ENCODE measurements at places on chromosomes 3 and 15. TPM values are rescaled to one million over a fixed set of nuclear protein-coding genes. Genes with fewer than 3 reads are reported as not detected.

BMF gene
- total RNA-seq, result 9.6 TPM

HDC gene
- total RNA-seq, result not detected

CLEC3B gene
- not detected for total RNA-seq

BFSP2 gene
- total RNA-seq, result not detected

NME9 gene
- not detected for total RNA-seq

- no peak for DNase-seq
Observed at GRCh38 chr15:101669744-101670143, 17.6 kb upstream of the TM2D3 start.

DNA sequence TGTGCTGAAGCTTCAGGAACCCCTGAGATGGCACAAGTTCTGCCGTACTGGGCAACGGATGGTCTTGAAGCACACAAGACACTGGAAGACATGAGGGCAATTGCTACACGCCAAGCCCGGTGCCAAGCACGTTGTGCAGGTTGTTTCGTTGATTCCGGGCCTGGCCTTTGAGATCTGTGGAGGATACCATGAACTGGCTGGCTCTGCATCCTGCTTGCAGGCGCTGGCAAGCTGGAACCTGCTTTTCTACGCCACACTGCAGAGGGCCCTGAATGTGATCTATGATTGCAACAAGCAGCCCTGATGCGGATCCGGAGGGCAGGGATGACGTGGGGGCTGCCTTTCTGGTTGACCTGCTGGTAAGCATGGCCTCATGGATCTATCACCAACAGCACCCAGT is 262.5 kb upstream of the ATP10A start:
- no peak for DNase-seq

- DNase-seq, result no peak
Observed at GRCh38 chr15:69093127-69093526, 67.3 kb upstream of the GLCE start.

GRCh38 chr3:106345353-106346027 is 476.7 kb upstream of the CBLB start:
- DNase-seq, result no peak

DNA sequence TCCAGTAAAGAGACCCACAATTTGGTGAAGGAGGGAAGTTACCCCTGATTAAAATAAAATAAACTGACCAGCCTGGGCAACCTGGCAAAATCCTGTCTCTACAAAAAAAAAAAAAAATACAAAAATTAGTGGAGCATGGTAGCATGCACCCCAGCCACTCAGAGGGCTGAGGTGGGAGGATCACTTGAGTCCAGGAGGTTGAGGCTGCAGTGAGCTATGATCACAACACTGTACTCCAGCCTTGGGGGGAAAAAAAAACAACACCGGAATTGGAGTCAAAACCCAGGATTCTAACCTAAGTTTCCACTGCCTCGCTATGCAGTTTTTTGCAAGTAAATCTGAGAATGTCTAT is 22.5 kb downstream of the DCAF1 start:
- no peak for DNase-seq

- no peak for DNase-seq
Observed at GRCh38 chr3:110965976-110966375, 105.6 kb upstream of the NECTIN3 start.

DNA sequence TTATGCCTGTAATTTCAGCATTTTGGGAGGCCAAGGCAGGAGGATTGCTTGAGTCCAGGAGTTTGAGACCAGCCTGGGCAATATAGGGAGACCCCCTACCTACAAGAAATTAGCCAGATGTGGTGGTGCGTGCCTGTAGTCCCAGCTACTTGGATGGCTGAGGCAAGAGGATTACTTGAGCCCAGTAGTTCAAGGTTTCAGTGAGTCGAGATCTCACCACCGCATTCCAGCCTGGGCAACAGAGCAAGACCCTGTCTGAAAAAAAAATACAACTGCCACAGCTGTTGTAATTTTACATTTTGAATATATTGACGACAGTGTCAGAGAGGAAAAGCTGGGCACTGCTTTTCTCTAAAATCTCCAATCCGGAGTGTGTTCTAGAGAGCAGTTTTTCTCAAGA is 21.2 kb downstream of the TATDN2 start:
- no peak for DNase-seq

DNA sequence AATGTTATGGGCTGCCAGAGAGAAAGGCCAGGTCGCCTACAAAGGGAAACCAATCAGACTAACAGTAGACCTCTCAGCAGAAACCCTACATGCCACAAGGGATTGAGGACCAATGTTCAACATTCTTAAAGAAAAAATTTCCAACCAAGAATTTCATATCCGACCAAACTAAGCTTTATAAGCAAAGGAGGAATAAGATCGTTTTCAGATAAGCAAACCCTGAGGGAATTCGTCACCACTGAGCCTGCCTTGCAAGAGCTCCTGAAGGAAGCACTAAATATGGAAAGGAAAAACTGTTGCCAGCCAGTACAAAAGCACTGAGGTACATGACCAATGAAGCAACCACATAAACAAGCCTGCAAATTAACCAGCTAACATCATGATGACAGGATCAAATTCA is 33.1 kb downstream of the PYGO1 start:
- no peak for DNase-seq

DNA sequence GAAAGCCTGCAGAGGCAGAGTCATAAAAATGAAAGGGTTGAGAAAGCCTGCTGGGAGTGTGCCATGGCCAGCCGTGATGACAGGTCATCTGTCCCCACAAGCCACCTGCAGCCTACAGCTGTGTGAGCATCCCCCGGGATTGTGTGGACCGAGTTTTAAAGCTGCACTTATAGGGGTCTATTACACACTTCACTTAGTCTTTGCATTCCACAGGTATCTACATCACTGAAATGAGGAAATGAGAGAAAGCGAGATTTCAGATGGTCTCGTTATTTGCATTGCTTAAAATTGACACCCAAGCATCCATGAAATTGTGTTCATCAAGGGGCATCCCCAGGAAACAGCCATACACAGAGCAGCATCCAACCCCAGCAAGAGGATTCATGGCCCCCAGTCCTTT is 137.6 kb upstream of the TRIM42 start:
- DNase-seq, result no peak

GRCh38 chr3:65048151-65048550 is 360.4 kb upstream of the ADAMTS9 start:
- no peak for DNase-seq

- no peak for DNase-seq
Observed at GRCh38 chr15:81268340-81268739, 55.6 kb downstream of the STARD5 start.

GRCh38 chr15:68868296-68868695 is 47.6 kb upstream of the ANP32A start:
- no peak for DNase-seq

Data from CD8-positive, alpha-beta T cell (primary cell).